ENCODE measurements at places on chromosomes 16 and 17. TPM values are rescaled to one million over a fixed set of nuclear protein-coding genes. Genes with fewer than 3 reads are reported as not detected.

DNA sequence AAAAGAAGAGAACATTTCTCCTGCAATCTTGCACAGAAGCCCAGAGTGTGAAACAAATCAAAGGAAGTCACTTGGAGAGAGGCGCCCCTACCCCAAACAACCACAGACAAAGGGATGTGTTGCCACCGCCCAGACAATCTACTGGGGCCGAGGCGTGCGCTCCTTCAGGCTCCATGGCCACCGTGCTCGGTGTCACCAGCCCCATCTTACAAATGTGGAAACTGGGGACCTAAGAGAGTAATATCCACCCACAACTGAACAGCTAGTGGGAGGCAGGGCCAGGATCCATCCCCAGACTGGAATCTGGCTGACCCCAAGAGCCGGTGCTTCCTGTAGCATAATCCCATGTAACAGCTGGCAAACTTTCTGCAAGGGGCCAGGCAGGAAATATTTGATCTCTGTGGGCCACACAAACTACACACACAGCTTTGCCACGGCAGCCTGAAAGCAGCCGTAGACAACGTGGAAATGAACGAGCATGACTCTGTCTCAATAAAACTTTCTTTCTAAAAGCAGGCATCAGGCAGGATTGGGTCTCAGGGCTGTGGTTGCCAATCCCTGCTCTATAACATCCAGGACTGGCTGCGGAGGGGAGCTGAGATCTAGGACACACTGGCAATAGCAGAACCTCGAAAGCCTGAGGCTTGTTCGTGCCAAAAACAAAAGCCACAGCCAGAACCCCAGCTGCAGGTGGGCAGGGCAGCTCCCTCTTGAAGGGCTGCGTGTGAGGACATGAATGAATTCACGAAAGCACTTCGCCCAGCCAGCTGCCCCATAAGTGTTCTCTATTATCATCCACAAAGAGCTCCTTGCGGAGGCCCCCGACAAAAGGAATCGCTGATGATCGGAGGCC is 26.6 kb upstream of the GINS2 start:
- DNase-seq = no peak

DNA sequence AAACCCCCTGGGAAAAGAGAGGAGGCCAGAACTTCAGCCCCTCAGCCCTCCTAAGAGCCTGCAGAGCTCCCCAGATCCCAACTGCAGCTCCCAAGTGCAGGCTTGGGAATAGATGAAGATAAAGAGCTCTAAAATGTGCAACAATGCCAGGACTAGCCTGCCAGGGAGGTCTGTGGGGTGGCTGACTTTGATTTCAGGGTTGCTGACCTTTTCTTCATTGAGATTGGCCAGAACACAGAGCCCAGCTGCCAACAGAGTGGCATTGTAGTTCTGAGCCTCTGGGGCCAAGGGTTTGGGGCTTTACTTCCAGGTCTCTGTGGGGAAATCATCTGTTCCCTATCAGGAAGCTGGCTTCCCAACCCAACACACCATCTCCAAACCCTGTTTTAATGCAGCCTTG is 120.6 kb downstream of the COPRS start:
- DNase-seq = no peak

- DNase-seq = peak; percentile 93
Observed at GRCh38 chr17:47949197-47949759, 7.9 kb downstream of the PNPO start.

DNA sequence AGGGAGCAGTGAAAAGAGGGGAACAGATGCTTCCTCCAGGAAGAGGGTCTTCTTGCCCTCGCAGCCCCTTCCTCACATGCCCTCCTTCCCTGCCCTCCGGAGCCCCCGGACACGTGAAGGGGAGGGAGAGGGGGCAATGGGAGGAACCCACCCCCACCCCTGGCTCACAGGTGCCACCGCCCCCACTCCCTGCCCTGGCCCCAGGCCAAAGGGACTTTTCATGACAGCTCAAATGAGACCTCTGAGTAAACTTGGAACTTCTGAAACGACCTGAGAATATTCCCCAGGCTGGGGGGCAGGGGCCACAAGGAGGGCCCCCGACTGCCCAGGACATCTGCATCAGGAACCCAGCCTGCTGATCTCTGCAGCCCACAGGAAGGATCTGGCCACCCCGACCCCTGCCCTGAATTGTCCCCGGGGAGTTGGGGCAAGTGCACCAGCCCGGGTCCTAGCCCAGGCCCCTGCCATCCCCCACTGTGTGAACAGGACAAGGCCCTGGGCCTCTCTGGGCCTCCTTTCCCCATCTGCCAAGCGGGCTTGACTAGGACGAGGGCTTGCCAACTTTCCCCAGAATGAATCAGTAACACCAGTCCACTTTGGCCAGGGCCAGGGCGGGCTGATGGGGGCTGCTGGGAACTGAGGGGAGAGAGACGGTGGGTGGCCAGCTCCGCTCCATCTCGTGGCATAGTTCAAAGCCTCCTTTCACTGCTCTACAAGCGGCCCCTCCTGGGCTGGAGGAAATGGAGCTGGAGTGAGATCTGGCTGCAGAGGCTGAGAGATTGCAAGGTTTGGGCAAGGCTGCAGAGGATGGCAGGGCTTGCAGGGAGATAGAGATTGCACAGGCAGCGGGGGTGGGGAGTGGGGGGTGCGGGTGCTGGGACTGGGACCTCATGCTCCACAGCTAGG is 3.8 kb downstream of the IL21R start:
- no peak for DNase-seq

GRCh38 chr17:64356304-64356686 is 34.4 kb downstream of the PECAM1 start:
- DNase-seq = no peak

- DNase-seq = no peak
Observed at GRCh38 chr16:17574256-17574655, 103.5 kb upstream of the XYLT1 start.

GRCh38 chr16:8788578-8789172 is 8.8 kb downstream of the TMEM186 start:
- DNase-seq = peak; percentile 33

- peak; percentile 48 for DNase-seq
Observed at GRCh38 chr16:89410794-89411309, 79.5 kb downstream of the ANKRD11 start.

- no peak for DNase-seq
Observed at GRCh38 chr17:12512694-12513355, 152.9 kb upstream of the MYOCD start.

GRCh38 chr17:61310590-61310989 is 89.1 kb upstream of the TBX2 start:
- DNase-seq = no peak

- DNase-seq = no peak
Observed at GRCh38 chr16:82460766-82461165, 166.0 kb upstream of the CDH13 start.

GRCh38 chr16:19833176-19833575 is 51.5 kb downstream of the GPRC5B start:
- DNase-seq = peak; percentile 59

GRCh38 chr17:65456368-65457151 is 104.9 kb downstream of the AXIN2 start:
- no peak for DNase-seq

GRCh38 chr16:82655720-82656490 is 29.1 kb downstream of the CDH13 start:
- DNase-seq = no peak

Gene C16orf74
- 84.9 TPM for total RNA-seq

Gene CRHR1
- not detected for total RNA-seq

Gene HOXB9
- total RNA-seq = 188 TPM

Gene NTN3
- not detected for total RNA-seq

Data from HT-29 (cell line).